Esophagus mucosa (tissue), 1 donor: ENCODE measurements at places on chromosomes 2 and 18.

DNA sequence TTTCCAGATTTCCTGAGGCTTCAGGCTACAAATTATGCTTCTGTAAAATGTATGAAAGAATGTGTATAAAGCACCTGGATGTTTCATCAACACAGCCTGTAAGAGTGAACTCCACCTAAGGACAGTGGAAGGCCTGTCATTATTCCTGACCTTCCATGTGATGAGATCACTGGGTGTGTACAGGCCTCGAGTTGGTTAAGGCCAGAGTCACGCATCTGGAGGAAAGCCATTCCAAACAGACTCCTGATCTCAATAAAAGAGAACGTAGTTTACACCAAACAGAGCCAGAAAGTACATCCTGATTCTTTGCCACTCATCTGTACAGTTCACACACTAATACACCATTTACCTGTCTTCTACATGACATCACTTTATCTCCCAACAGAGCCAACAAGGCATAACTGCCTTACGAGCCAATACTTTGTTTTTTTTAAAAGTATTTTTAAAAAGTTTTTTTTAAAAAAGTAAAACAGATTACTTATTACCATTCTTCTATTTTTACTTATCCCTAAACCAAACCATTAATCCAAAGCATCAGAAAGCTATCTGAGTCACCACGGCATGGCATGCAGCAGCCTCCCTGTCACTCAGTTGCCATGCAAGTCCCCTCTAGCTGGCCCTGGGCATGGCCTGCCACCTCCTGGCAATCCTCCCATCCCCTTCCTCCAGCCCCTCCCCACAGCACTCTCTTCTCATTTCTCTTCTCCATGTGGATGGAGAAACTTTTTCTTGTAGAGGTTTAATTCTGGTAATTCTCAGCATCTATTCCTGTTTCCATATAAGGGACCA lies 78.8 kb upstream of the TFCP2L1 start:
- ATAC-seq = peak; percentile 87

GRCh38 chr2:141381946-141382345 lies 748.9 kb downstream of the LRP1B start:
- no peak for ATAC-seq

GRCh38 chr2:168343586-168343985 lies 96.2 kb upstream of the STK39 start:
- ATAC-seq = peak; percentile 38

- ATAC-seq = no peak
These were observed 408.1 kb upstream of the UBE2E3 start for GRCh38 chr2:180572346-180572745.

DNA sequence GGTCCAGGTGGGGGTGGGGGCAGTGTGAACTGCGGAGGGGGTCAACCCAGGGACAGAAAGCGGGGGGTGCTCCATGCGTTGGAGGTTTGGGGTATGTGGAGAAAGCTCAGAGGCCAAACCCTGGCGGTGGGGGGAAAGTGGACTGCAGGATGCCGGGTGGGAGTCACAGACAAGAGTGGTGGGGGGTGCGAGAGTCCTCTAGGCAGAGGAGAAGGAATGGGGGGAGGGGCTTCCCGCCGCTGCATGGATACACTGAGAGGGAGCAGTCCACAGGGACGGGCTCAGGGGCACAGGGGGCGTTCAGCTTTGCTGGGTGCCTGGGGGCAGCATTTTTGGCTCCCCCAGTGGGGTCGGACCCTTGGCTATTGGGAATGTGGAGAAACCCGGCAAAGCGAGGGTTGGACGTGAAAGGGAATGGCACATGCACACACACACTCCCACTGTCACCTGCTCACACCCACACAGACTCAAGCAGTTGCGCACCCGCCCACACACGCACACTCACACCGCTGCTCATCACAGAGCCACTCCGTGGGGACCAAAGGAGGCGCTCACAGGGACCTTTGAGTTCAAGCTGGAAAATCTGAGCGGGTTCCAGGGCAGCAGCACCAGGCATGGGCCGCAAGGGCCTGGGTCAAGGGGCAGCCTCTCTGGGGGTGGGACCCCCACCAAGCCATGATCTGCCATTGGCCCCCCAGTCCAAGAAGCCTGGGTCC lies 7.7 kb downstream of the GBX2 start:
- no peak for ATAC-seq

GRCh38 chr2:150258781-150259307 lies 228.6 kb downstream of the RND3 start:
- ATAC-seq = no peak

DNA sequence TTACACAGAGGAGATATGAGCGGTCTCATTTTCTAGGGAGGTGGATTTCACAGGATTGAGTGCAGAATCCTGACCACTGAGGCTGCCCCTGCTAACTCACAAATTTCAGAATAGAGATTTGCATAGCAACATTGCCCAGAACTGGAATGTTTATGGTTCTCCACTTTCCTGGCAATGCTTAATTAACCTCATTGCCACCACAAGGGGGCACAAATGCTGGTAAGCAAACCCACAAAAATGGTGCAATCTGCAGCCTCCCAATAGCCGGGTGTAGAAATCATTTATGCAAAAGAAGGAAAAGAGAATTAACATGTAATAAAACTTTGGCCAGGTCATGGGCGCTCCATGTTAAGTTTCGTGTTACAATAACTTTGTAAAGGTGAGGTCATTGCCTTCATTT lies 112.4 kb downstream of the CYRIA start:
- ATAC-seq = no peak

DNA sequence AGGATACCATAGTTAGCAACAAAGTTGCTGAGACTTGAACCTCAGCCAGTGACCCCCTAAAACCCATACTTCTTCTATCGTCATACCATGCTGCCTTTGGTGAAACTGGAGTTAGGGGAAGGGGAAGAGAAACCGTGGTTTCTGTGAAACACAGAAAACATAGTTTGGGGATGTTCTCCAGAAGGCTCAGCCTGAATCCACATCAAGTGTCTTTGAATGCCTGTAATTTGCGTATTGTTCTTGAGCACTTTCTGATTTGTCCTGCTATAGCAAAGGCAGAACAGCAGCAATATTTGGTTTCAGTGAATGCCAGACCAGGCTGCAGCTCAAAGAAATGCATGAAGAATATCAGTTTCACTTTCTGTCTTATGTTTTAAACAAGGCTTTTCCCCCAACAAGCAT lies 258.7 kb downstream of the TTC32 start:
- no peak for ATAC-seq

DNA sequence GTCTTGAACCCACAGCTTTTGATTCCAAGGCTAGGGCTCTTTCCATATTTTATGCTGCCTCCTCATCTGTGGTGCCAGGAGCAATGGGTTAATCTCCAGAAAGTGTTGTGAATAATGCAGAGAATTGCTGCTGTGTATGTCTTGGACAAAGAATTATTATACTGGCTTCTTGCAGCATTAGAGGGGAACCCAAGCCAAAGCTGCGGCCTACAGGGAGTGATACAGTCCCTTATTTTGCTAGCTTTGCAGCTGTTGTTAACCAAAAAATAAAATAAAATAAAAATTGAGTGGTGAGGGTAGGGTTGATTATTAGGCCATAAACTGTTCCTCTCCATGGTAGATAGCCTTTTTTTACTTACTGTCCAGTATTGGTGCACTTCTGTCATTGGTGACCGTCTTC lies 16.7 kb downstream of the WIPF1 start:
- no peak for ATAC-seq

DNA sequence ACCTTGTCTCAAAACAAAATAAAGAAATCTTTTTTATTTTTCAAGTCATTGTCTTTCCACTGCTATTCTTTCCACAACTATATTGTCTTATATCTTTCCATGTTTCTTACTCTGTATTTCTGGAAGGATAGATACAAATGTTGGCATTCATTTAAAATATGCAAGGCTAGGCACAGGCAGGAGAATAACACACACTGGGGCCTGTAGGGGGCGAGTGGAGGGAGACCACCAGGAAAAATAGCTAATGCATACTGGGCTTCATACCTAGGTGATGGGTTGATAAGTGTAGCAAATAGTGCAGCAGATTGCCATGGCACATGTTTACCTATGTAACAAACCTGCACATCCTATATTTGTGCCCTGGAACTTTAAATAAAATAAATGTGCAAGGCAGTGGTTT lies 9.6 kb downstream of the MRPL30 start:
- ATAC-seq = no peak

DNA sequence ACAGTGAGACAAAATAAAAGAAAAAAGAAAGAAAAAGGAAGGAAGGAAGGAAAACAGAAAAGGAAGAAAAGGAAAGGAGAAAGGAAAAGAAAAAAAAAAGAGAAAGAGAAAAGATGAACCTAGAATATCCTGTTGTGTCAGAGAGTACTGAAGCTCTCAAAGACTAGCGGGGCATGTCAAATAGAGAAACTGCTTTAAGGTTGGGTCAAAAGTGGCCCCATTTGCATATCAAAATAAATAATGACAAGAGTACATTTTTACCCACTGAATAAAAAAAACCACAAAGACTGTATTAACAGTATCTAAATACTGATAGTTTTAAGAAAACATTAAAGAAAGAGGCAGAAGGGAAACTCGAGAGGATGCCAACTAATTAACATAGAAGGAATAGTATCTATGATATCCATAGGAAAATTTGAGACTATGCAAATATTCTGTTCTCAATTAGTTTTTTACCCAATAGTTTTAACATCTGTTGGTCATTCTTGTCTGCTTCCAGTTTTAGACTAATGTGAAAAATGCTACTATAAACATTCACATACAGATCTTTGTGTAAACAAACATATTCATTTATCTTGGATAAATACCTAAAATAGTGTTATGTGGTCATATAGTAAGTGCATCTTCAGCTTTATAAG lies 53.2 kb downstream of the SFXN5 start:
- no peak for ATAC-seq

- no peak for ATAC-seq
These were observed 46.4 kb downstream of the HEATR5B start for GRCh38 chr2:37037771-37038170.

GRCh38 chr2:4745056-4745991 lies 946.9 kb upstream of the SOX11 start:
- no peak for ATAC-seq

DNA sequence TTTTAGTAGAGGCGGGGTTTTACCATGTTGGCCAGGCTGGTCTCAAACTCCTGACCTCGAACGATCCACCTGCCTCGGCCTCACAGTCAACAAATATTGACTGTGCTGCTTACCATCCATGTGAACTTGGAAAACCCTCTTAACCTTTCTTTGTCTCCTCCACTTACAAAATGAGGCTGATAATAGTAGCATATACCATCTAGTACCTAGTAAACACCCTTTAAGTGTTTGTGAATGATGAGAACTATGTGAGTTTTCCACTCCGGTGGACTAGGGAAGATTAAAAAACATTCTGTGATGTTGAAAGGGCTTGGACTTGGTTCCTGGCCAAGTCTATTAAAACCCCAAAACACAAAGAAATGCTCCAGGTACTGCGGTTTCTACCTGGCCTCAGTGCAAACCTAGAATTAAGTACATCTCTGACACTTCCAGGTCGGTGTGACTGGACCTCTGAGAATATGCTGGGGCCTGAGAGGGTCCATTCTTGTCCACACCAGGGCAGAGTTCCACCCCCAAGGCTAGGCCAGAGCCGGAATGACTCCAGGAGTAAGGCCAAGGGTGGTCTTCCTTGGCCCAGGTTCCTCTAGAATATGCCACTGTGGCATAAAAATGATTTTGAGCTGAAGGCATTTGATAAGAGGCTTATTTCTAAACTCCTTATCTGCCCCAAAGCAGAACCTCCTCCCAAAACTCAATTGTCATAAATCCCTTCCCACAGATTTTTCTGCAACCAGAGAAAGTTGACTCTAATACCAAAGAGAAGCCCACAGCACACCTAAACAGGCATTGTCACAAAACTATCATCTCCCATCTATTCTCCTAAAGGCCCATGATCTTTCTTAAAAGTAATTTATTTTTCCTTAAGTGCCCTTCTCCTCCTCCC lies 217.5 kb downstream of the TGIF1 start:
- ATAC-seq = no peak

DNA sequence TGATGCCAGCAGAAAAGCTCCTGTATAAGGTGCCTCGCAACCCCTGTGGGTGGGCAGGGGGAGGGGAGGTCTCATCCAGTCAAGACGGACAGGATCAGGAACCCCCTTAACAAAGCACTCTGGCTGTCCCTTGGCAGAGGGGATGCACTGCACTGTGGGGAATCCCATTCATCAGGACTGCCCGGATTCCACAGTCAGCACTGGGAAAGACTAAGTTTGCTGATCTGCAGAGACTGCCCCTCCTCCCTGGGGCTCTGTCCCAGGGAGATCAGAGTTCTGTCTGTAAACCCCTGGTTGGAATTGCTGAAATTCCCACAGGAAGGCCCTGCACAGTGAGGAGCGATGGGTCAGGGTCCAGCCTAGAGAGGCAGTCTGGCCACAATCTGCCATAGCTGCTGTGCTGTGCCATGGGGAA lies 149.5 kb upstream of the RBBP8 start:
- no peak for ATAC-seq

DNA sequence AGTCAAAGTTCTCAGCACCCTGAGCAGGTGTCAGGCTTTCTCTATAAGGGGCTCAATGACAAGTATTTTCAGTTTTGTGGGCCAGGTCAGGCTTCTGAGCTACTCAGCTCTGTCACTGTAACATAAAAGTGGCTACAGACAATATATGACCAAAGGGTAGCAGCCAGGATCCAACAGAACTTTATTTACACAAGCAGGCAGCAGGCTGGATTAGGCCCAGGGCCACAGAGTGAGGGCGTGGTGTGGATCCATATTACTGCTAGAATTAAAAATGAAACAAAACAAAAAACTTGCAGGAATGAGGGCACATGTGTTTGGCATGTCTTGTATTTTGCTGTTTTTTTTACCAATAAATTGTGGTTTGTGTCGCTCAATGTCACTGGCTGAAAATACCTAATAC lies 143.7 kb downstream of the EIPR1 start:
- ATAC-seq = no peak

DNA sequence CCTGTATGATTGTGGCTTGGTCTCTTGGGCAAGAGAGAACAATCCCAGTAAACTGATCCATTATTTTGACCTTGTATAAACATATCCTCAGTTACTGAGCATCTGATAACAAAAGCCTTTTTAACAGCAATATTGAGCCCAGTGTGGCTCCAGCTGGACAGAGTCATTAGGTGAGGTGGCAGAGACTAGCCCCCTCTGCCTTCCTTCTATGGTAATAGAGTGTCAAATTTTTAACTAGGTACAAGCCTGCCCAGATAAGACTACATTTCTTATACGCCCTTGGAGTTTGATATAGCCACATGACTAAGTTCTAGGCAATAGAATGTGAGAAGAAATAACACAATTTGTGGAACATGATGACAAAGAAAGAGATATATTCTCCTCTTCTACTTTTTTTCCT lies 56.2 kb downstream of the HNMT start:
- no peak for ATAC-seq

- no peak for ATAC-seq
These were observed 367.8 kb downstream of the LRRTM1 start for GRCh38 chr2:79936715-79937114.

GRCh38 chr2:157685572-157685971 lies 56.9 kb upstream of the ACVR1C start:
- ATAC-seq = no peak

DNA sequence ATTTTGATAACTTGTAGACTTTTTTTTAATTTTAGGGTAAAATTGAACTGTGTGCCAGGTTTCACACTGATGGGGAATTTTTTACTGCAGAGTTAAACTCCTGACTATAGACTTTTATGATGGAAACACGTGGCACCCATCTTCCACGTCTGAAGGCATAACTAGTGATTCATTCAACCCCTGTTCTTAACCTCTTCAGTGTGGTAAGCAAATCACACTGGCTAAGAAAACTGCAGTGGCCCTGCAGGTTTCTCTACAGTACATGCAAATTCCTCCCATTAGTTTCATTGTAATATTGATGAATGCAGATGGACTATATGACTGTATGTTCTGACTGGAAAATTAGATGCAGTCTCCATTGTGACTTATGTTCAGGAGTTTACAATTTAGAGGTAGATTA lies 47.2 kb downstream of the SMAD4 start:
- no peak for ATAC-seq
